Left forelimb (tissue), 1 donor: ENCODE measurements at places on chromosomes 5 and 9.

- DNase-seq, result no peak
Observed at GRCh38 chr9:121954477-121955140, 138.5 kb downstream of the TTLL11 start.

- DNase-seq, result no peak
Observed at GRCh38 chr5:61009907-61010306, 64.9 kb downstream of the NDUFAF2 start.

GRCh38 chr9:128072144-128073021 lies 4.4 kb downstream of the SLC25A25 start:
- DNase-seq, result no peak

DNA sequence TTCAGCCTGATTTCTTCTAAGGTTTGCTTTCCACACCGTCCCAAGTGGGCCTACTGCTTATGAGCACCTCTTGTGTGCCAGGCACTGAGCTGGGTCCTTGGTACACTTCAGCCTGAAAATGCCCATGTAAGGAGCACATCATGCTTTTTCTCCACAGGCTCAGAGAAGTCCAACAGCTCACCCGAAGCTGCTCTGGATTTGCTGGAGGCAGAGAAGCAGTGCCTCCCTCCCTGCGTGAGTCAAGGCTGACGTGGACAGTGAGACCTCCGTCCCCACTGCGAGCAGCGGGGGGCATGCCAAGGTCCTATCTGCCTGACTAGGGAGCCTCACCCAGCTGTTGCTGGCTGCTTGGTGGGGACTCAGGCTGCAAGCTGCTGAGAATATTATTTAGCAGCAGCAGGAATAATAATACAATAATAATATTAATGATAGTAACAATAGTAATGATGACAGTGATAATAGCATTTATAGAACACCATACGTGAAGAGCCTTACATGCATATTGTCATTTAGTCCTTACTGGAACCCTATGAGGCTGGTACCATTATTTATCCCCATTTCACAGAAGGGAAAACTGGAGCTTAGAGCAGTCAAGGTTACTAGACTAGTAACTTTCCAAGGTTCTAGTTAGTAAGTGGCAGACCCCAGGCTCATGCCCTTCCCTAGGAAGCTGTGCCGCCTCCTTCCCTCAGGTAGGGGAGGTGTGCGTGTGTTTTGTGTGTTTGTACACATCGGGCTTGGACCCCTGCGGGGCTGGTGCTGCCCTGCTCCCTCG lies 194.8 kb downstream of the HSPA4 start:
- DNase-seq, result no peak

- no peak for DNase-seq
Observed at GRCh38 chr5:65462139-65462705, 19.5 kb downstream of the ADAMTS6 start.

DNA sequence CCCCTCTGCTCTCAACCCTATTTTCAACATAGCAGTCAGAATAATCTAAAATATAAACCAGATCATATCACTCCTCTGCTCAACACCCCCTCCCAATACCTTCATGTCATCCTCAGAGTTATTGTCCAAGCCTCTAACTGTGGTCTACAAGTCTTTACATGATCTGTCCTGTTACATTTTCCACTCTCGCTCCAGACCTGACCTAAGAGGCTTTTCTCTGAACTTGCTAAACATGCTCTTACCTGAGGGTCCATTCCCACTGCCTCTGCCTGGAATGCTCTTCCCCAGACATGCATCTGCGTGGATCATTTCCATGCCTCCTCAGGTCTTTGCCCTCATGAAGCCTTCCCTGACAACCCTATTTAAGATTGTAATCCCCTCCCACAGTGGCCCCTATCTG lies 12.0 kb downstream of the NIPSNAP3B start:
- no peak for DNase-seq

DNA sequence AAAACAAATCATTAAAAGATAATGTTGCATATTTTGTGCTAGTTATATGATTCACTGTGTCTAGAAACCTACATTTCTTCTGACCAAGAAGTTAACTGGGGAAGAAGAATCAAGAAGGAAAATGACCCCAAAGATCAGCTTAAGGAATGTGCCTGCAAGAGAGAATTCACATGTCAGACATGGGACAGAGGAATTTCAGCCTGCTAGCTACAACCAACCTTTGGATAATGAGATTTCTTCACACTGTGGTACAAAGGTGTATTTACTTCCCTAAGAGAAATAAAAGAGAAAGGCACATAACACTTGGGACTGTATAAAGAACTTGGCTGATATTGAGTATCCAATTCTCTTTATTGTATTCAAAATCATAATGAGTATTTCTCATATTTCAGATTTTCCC lies 39.6 kb upstream of the ELL2 start:
- DNase-seq, result no peak
